Choroid plexus epithelial cell (primary cell): ENCODE measurements at places on chromosomes 6 and 20.
A peak's percentile ranks its signal among the peaks of the same experiment; 100 is the strongest.

GRCh38 chr6:22221211-22221610 is 75.6 kb downstream of the PRL start:
- DNase-seq = no peak

DNA sequence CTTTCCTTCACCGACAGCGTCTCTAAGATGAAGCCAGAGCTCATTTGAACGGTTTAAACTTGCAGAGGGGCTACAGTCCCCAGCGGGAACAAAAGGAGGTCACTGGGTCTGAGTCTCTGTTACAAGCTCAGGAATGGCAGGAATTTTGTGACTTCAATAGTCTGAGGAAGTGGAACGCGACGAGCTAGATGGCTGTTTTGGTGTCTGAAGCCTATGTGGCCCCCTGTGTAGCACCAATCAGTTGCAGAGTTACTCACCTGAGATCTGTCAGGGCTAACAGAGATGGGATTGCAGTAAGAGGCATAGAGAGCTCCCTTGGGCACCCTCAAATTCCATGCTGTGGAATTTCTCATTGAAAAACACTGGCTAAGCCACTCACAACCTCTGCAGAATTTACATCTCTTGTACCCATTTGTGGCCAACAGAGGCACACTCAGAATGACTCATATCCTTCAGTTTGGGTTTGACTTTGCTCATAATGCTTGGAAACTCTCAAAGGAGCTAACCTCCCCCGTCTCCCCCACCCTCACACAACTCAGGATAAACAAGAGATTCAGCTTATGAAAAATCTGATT is 7.1 kb upstream of the TCP11 start:
- no peak for DNase-seq

GRCh38 chr20:2688041-2688591 is 4.5 kb upstream of the EBF4 start:
- DNase-seq = peak; percentile 69

GRCh38 chr20:48467622-48468021 is 360.2 kb downstream of the PREX1 start:
- DNase-seq = no peak

GRCh38 chr20:6122111-6122872 is 538 bp downstream of the FERMT1 start:
- peak; percentile 54 for DNase-seq
